ENCODE measurements at places on chromosomes 4 and X. TPM values are rescaled to one million over a fixed set of nuclear protein-coding genes. Genes with fewer than 3 reads are reported as not detected.

NFXL1 gene
- total RNA-seq = 11.7 TPM

L1CAM gene
- 16.4 TPM for total RNA-seq

- DNase-seq = no peak
These were observed 28.7 kb downstream of the C4orf50 start for GRCh38 chr4:5989236-5990225.

DNA sequence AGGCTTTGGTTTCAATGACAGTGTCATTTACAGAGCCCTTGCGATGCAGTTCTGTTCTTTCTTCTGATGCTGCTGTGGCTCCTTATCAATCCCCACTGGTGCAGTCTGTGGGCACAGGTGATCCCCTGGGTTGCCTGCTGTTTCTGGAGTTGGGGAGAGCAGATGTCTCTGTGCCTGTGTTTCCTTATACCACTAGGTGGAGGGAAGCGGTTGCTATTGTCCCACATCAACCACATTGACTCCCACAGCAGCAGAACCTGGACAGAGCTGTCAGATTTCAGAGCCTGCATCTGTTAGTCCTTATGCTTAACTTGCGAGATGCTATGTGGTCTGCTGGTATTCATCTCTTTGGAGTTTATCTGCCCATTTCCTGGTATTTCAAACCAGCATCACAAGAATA, 57.7 kb downstream of the NEIL3 start:
- DNase-seq = no peak

DNA sequence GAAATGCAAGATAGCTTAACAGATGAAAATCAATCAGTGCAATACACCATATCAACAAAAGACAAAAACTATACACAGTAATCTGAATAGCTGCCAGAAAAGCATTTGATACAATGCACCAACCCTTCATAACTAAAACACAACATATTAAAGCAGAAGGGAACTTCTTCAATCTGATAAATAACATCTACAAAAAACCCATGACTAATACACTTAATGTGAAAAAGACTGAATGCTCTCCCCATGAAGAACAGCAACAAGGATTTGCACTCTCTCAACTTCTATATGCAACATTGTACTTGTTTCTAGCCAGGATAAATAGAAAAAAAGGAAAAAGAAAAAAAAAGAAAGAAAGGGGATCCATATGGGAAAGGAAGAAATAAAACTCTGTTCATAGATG, 139.7 kb downstream of the RBM47 start:
- DNase-seq = no peak

All from fibroblast of villous mesenchyme (primary cell).